ENCODE measurements at places on chromosomes 5 and 9.

GRCh38 chr5:59337240-59337639, 556.3 kb downstream of the PDE4D start:
- DNase-seq: no peak

GRCh38 chr5:153598099-153598498, 107.6 kb downstream of the GRIA1 start:
- no peak for DNase-seq

GRCh38 chr5:150779397-150780186, 1.0 kb downstream of the SMIM3 start:
- DNase-seq: no peak

GRCh38 chr9:754150-754931, 87.2 kb upstream of the DMRT1 start:
- no peak for DNase-seq

DNA sequence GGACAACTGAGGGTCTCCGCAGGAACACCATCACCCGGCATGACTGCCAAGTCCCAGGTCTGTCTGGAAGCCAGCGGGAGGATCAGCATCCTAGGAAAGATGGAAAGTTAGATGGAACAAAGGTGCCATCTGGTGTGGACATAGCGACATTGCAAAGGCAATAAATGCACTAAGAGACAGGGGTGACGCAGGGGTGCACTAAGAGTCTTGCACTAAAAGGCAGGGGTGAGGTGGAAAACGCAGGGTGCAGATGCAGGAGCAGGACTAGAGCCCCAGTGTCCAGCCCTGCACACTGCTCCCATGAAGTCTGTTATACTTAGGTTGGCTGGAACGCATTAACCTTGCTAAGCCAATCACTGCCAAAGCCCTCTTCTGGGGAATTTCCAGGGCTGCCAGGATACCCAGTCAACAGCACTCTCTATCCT, 15.5 kb downstream of the ATOX1 start:
- no peak for DNase-seq

GRCh38 chr5:125402787-125403186, 656.3 kb upstream of the ZNF608 start:
- no peak for DNase-seq

DNA sequence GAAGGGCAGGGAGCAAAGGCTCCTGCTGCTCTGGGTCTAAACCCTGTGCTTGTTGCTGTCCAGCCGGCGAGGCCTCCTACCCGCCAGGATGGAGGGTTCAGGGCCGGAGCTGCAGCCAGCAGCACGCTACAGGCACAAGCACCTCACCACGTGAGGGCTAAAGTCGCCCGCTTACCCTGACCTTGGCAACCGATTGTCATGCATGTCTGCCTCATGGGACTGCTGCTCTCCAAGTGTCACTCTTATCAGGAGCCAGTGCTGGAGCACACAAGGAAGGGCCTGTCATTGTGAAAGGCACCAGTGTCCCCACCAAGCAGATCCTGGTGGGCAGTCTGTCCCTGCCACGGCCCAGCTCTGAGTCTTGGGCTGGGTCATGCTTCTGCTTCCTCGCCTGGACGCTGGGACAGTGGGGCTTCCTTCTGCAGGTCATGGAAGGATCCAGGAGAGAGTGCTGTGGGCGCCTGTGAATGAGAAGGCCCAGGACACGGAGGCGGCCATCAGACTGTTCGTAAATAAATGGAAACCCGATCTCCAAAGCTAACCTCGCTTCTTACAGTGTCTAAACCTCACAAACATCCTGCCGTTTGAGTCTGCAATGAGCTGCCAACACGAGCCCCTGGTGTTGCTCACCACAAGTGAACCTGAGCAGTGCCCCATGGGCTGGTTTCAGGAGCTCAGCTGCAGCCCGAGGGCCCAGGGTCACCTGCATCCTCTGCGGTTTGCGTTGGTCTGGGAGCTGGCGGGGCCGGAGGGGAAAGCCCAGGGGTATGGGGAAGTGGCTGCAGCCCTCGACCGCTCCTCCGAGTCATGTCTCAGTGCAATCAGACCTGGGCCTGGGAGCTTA, 58.2 kb upstream of the RXRA start:
- DNase-seq: no peak

DNA sequence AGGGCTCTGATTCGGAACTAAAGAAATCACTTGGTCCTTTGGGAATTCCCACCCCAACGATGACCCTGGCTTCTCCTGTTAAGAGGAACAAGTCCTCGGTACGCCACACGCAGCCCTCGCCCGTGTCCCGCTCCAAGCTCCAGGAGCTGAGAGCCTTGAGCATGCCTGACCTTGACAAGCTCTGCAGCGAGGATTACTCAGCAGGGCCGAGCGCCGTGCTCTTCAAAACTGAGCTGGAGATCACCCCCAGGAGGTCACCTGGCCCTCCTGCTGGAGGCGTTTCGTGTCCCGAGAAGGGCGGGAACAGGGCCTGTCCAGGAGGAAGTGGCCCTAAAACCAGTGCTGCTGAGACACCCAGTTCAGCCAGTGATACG, 83.4 kb downstream of the GOLPH3 start:
- no peak for DNase-seq

DNA sequence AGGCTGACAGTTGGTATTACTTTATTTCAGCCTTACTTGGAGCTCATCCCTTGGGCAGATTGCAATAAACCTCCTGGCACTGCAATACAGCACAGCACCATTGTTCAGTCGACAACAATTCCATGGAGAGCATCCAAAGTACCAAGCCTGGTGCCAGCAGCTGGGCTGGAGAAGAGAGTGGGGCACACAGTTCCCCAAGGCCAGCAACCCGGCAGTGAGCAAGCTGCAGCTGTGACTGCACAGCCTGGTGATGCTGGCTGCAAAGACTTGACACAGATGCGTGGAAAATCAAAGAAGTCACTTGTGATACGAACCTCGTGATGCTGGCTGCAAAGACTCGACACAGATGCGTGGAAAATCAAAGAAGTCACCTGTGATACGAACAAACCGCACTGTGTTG, 125.4 kb downstream of the ATPSCKMT start:
- no peak for DNase-seq

GRCh38 chr5:129199308-129199707, 104.8 kb downstream of the ISOC1 start:
- no peak for DNase-seq

DNA sequence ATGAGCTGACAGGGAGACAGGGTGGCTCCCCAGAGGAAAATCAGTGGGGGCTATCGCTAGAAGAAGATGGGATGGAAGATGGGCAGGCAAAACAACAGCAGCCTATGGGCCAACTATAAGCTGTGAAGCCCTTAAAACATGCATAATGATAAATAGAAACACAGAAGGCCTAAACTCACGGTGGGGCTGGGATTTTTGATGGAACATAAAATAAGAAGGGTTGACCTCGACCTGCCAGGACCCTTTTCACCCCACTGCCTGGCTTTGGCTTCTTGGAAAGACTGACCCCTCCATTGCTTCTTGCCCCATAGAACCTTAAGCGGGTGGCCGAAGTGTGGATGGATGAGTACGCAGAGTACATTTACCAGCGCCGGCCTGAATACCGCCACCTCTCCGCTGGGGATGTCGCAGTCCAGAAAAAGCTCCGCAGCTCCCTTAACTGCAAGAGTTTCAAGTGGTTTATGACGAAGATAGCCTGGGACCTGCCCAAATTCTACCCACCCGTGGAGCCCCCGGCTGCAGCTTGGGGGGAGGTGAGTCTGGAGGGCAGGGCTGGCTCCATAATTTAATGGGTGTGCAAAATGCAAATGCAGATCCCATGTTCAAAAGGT, 36.5 kb upstream of the SAP30L start:
- DNase-seq: no peak

GRCh38 chr5:6713274-6714225, at the start of gene TENT4A:
Gene TENT4A, plus strand, starts transcription at chr5:6713432. Its CDS starts 552 bp downstream, at chr5:6713984.
- DNase-seq: peak; percentile 97

DNA sequence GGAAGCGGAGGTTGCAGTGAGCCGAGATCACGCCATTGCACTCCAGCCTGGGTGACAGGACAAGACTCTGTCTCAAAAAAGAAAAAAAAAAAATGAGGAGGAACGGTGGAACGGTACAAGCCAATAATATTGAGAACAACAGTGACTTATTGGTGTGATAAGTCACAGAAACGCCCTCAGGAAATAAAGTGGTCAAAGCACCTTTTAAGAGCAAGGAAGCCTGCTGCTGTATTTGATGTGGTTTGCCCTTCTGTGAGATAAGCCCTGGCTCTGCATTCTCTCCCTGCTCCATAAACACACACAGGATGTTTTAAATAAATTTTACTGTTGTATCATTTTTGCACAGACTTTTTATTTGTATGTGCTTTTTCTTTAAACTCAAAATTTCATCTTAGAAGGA, 269.9 kb upstream of the MSX2 start:
- DNase-seq: no peak

GRCh38 chr9:129400971-129401622, 219.8 kb downstream of the C9orf50 start:
- DNase-seq: no peak

GRCh38 chr5:17828681-17829080, 194.4 kb downstream of the TAF11L14 start:
- no peak for DNase-seq

- no peak for DNase-seq
These were observed 54.7 kb downstream of the ANXA2R start for GRCh38 chr5:42985129-42986037.

DNA sequence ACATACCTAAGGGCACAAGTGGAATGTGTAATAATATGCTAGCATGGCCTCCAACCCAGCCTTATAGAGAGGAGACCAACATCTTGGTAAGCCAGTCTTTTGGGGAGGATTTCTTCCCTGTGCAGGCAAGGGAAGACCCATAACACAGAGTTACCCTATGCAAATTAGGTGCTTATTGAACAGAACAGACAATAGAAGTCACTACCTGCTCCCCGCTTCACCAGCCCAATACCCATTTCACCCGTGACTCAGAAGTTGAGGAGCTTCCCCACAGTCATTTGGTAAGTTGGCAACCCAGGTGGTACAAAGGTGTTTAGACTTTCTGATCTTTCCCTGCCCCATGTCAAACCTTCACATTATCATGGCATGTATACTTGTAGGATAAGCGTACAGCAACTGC, 44.6 kb downstream of the AOPEP start:
- DNase-seq: no peak

- DNase-seq: no peak
These were observed 1.2 kb downstream of the TTC33 start for GRCh38 chr5:40754381-40755092.

GRCh38 chr9:95366731-95367325, 49.3 kb upstream of the FANCC start:
- DNase-seq: no peak

DNA sequence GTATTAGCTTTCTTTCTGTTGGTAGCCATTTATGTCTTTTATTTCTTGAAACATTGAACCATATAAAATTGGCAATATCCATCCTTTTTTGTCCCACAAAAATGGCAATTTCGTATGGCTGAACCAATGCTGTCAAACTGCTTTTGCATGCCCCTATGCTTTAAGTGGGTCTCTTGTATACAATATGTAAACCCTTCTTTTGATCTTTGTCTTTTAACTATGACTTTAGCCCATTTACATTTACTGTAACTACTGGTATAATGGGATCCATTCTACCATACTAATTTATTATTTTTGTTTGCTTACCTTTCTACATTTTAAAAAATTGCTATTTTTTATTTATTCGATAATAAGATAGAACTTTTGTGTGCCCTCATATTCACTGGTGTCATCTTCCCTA, 93.4 kb downstream of the TENT4A start:
- DNase-seq: no peak

DNA sequence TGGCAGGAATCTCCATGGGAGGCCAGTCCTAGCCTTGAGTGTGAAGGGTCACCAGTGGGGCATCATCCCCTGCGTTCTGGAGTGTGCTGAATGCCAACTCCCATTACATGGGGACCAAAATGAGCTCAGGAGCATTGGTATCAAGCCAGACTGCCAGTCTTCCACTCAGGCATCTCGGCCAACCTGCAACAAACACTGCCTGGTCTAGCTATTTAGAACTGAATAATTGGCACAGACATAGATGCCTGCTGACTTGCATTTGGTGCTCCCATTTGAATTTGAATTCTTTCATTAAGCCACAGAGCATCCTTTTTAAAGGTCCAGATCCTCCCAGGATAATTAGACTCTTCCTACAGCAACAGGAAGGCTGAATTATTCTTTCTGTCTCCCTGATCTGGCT, 116.6 kb upstream of the ABCA1 start:
- DNase-seq: no peak

DNA sequence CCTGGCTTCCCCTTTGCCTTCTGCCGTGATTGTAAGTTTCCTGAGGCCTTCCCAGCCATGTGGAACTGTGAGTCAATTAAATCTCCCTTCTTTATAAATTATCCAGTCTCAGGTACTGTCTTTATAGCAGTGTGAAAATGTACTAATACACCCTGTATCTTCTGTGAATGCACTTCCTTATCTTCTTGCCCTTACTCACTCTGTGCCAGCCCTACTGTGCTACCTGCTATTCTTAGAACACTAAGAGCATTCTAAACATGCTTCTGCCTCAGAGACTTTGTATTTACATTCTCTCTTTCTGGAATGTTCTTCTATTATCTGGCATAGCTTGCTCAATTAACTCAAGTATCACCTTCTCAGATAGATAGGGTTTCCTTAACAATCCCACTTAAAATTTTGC, 164.4 kb upstream of the EDIL3 start:
- no peak for DNase-seq

- no peak for DNase-seq
These were observed 129.0 kb downstream of the MCTP1 start for GRCh38 chr5:95155888-95156287.

- DNase-seq: no peak
These were observed at the start of gene CXCL14 for GRCh38 chr5:135578685-135579341. Gene CXCL14, minus strand, starts transcription at chr5:135578991. Its CDS starts 213 bp downstream, at chr5:135578778.

GRCh38 chr9:19901586-19901985, 112.7 kb upstream of the SLC24A2 start:
- DNase-seq: no peak

DNA sequence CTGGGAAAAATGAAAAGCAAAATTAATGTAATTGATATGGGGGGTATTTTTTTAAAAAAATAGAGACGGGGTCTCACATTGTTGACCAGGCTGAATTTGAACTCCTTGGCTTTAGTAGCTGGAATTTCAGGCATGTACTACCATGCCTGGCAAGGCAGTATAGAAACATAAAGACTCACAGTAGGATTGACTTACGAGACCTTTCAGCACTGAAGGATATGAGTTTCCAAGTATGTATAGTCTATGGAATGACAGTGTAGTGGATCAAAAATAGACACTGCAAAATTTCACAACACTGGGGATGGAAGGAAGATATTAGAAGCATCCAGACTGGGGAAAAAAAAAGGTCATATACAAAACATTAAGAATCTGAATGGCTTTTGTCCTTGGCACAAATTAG, 6.8 kb downstream of the DCP2 start:
- DNase-seq: no peak

DNA sequence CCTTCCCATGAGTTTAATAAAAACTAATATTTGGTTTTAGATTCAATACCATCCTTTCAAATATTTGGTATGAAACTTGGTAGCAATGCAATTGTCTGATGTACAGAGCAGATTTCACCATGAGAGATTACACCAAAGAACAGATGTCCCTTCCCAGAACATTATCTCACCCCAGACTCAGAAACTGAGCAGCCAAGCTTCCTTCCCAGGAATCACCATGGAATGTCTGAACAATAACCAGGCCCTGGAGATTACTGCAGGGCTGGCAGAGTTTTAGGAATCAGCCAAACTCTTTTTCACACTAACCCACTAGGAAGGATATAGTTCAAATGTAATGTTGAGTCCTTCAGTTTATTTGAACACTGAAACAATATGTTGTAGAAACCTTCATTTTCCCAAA, 23.9 kb downstream of the CLTA start:
- no peak for DNase-seq

Data from activated T-cell treated with anti-CD3 and anti-CD28 coated beads for 1 hour (primary cell).